ENCODE measurements at places on chromosomes 11 and 22. TPM values are rescaled to one million over a fixed set of nuclear protein-coding genes. Genes with fewer than 3 reads are reported as not detected.

The MUC5B gene
- total RNA-seq: 0.42 TPM

- no peak for DNase-seq
Observed at GRCh38 chr11:19258641-19259230, 18.0 kb upstream of the E2F8 start.

GRCh38 chr11:112858289-112859023, 102.8 kb upstream of the NCAM1 start:
- no peak for DNase-seq

- DNase-seq: no peak
Observed at GRCh38 chr22:42632096-42632495, 8.3 kb downstream of the ATP5MGL start.

DNA sequence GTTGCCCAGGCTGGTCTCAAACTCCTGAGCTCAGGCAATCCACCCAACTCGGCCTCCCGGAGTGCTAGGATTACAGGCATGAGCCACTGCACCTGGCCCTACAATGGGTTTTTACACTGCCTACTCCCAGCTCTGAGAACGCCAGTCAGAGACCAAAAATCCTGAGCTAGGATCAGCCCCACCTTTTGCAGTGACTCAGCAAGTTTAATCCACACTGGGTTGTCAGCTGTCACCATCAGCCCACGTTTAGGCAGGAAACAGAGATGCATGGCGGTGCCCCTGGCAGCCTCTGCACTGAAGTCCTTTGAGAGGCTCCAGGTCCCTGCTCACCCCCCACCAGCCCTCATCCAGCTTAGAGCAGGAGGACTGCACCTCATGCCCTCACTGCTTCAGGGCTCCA, 117.6 kb downstream of the ARHGAP8 start:
- DNase-seq: no peak

Data from neural crest cell (in vitro differentiated cells).